ENCODE measurements at places on chromosomes 16 and 17.

DNA sequence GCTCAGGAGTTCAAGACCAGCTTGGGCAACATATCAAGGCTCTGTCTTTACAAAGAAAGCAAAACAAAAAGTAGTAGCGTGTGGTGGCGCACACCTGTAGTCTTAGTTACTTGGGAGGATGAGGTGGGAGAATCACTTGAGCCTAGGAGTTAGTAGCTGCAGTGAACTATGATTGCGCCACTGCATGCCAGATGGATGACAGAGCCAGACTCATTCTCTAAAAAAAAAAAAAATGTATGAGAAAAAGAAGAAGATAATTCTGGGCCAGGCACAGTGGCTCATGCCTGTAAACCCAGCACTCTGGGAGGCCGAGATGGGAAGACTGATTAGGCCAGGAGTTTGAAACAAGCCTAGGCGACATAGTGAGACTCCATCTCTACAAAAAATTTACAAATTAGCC, 28.5 kb downstream of the STAT5B start:
- no peak for DNase-seq

DNA sequence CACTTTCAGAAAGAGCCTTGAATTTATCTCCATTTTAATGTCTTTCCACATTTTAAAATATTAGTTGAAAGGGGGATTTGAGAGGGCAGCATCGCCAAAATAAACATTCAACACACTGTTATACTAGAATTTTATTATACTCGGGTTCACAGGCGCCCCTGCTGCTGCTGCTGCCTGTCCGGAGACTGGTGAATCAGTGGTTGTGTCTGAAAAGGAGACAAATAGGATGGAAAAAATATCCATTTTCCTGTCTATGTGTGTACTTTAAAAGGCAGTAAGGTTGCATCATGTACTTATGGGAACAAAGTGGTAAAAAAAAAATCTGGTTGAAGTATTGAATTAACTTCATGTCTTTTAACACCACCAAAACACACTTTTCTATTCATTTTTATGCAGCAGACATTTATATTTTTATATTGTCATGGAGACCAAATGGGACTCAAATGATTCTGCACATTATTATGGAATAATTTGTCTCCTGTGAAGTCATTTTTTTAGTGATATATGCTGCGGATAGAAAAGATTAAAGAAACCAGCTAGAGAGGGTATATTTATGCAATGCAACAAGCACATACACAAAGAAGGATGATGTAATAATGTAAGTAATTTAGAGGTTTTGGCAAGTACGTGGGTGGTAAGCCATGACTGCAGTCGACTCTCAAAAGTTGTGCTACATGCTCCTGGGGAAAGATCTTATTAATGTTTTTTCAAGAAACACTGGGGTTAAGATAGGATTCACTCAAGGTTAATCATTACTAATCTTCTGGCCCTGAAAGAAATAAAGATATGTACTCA, 759.0 kb upstream of the SOX9 start:
- DNase-seq, result no peak

DNA sequence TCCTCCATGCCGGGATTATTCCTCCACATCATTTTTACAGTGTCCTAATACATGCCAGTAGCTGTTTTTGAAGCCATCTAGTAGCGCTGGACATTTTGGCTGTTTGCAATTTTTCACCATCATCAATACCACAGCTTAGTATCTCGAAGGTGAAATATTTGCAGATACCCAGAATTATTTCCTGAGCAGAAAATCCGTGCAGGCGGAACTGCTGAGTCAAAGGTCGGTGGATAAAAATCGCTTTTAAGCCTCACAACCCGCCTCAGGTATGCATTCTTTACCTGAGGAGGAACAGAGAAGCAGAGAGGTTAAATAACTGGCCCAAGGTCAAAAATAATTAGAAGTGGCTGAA, 584 bp upstream of the TNRC6A start:
- no peak for DNase-seq

DNA sequence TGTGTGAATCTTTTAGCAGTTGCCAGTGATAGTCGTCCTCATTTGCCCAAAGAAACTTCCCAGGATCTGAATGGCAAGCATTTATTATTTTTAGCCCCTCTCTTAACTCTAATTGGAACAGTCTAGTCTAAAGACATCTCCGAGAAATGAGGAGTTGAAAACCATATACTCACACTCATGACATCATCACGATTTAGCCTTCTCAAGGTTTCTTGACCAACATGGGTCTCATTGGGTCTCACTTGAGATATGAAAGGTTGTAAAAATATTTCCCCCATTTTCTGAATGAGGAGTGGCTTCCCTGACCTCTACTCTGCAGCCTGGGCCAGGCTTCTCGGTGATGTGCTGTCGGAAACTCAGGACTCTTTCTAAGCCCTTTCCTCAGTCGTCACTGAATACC, 37.1 kb upstream of the CACNG1 start:
- DNase-seq, result no peak

DNA sequence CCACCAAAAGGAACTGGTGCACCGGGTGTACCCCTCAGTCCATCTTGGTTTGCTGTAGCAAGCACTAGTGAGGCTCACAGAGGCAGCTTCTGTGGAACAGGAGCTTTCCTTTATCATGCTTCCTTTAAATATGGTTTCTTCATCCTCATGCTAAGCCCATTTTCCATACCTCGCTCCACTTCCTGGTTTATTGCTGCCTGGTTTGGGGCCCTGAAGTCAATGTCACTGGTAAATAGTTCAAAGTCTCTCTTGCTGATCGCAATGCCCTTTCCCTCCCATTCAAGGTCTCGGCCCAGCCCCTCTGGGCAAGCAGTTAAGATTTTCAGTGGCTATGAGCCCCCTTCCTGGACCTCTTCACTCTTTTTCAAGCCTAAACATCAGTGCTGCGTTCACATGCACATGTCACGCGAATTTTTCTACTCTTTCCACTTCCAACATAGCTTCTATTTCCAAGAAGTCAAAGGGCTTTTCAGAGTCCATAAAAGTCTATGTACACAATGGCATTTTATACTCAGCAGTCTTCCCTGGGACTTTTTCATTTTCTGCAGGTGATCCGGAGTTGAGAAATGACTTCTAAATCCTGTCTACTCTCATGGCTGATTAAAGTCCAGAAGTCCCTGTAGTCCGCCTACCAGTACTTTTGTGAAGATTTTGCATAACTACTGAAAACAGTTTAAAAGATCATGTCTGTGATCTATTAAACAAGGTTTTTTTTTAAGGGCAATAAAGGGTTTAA, 323.8 kb upstream of the ZFHX3 start:
- DNase-seq, result no peak

- no peak for DNase-seq
These were observed 10.1 kb downstream of the C16orf90 start for GRCh38 chr16:3485097-3485745.
